ENCODE measurements at places on chromosomes 6 and 20.

- H3K4me1 ChIP-seq: peaks cover 9% of the 10 kb centered on the region
- H3K27me3 ChIP-seq: no peaks in the 10 kb centered on the region
- no peak for DNase-seq
- no peak overlapping the region for H3K4me3 ChIP-seq
- H3K27ac ChIP-seq: no peak overlapping the region
- H3K36me3 ChIP-seq: no peaks in the 10 kb centered on the region
These were observed 43.2 kb downstream of the SSR1 start for GRCh38 chr6:7269816-7270215.

GRCh38 chr20:53643031-53643832 is 49.6 kb upstream of the ZNF217 start:
- no peaks in the 10 kb centered on the region for H3K27me3 ChIP-seq
- no peaks in the 10 kb centered on the region for H3K36me3 ChIP-seq
- peak overlapping the region; percentile 90 for H3K27ac ChIP-seq
- H3K4me1 ChIP-seq: peaks cover 19% of the 10 kb centered on the region

DNA sequence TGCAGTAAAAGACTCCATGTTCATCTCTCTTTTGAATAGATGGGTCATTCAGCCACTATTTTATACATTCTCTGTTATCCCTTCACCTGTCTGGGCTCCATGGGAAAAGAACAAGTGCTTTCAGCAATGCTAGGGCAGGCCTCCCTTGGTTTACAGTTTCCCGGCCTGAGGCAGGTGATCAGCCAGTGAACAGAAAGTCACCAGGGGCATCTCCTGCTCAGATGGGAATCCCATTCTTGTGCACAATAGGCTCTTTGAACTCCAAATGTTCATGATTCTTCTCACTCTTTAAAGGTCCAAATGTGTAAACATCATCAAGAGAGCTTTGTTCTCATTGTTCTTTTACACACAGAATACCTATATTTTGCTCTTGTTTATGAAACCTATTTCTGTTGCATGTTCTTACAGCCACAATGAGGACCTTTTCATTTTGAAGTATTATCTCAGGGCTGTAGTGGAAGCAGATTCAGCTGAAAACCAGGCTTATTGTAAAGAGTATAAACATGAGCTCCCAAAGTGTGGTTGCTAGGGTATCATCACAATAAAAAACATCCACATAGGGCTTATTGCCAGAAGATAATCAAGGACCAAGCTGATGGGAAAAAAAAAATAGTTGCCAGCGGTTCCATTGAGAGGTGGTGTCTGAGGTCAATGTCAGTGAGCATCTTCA is 267.1 kb upstream of the SGK1 start:
- no peaks in the 10 kb centered on the region for H3K27me3 ChIP-seq
- no peak for DNase-seq
- no peak overlapping the region for H3K27ac ChIP-seq
- H3K4me3 ChIP-seq: no peak overlapping the region
- H3K4me1 ChIP-seq: no peaks in the 10 kb centered on the region

GRCh38 chr20:47054506-47054905 is 159.9 kb downstream of the EYA2 start:
- no peaks in the 10 kb centered on the region for H3K36me3 ChIP-seq
- peaks cover 4% of the 10 kb centered on the region for H3K27me3 ChIP-seq
- no peaks in the 10 kb centered on the region for H3K4me1 ChIP-seq
- H3K4me3 ChIP-seq: no peak overlapping the region

DNA sequence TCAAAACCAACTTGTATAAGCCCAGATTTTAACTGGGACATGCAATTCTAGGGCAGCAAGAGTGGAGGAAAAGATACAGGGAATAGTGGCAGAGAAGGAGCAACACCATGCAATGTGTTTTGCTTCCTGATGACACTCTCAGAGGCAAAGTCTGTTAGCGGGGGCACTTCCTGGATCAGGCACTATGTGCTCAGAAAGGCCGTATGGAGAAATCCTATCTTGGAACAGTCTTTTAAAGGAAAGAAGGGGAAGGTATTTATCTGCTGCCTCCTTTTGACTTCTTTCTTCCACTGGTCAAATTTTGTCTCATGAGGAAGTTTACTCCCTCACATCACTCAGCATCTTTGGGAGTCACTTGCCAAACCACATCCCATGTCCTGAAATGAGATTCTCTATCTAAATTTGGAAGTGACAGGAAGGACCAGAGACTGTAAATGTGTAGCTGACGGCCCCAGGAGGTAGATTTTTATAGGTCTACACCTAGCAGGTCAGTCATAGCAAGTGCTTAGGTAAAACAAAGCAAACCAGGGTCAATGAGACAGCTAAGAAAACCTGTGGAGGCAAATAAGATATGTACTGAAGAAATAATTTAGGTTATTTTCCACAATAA is 91.7 kb upstream of the ELOVL5 start:
- H3K4me3 ChIP-seq: no peak overlapping the region
- no peaks in the 10 kb centered on the region for H3K27me3 ChIP-seq
- no peaks in the 10 kb centered on the region for H3K36me3 ChIP-seq
- no peak overlapping the region for H3K27ac ChIP-seq

- peaks cover 44% of the 10 kb centered on the region for H3K4me1 ChIP-seq
- no peak overlapping the region for H3K27ac ChIP-seq
- no peak overlapping the region for H3K4me3 ChIP-seq
- DNase-seq: no peak
- H3K27me3 ChIP-seq: no peaks in the 10 kb centered on the region
These were observed 19.1 kb downstream of the SYNJ2 start for GRCh38 chr6:158000530-158001307.

- H3K27me3 ChIP-seq: no peaks in the 10 kb centered on the region
- no peaks in the 10 kb centered on the region for H3K36me3 ChIP-seq
- H3K27ac ChIP-seq: no peak overlapping the region
- no peak for DNase-seq
- H3K4me1 ChIP-seq: peaks cover 3% of the 10 kb centered on the region
These were observed 9.7 kb downstream of the TIAM2 start for GRCh38 chr6:155004576-155005372.

DNA sequence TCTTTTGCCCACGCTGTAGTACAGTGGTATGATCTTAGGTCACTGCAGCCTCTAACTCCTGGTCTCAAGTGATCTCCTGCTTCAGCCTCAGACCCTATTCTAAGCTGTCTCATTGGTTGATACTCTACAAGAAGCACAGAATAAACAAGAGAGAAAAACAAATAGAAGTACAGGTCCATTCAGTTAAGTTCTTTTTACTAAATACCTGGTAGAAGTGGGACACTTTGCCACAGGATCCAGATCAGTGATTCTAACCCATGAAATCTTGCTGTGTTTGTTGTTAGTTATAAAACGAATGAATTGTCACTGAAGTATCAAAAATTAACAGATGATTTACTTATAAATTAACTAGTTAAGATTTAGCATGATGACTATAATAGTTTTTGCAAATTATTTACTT is 76.7 kb downstream of the SCAND1 start:
- H3K4me1 ChIP-seq: peaks cover 32% of the 10 kb centered on the region
- no peak overlapping the region for H3K27ac ChIP-seq
- no peak for DNase-seq

DNA sequence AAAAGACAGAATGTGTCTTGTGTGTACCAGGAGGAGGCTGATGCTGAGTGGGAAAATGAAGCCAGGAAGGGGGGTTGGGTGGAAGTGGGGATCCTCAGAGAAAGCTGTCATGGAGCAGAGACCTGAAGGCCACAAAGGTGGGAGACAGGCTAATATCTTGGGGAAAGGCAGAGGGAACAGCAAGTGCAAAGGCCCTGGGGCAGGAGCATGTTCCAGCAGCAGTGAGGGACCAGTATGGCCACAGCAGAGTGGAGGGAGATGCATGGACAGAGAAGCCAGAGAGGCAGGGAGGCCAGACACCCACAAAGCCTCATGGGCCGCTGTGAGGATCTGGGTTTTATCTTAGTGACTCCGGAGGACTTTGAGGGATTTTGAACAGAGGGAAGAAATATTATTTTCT is 254.2 kb upstream of the SULF2 start:
- H3K4me1 ChIP-seq: no peaks in the 10 kb centered on the region
- H3K27me3 ChIP-seq: no peaks in the 10 kb centered on the region
- no peak overlapping the region for H3K4me3 ChIP-seq
- no peak for DNase-seq
- H3K36me3 ChIP-seq: no peaks in the 10 kb centered on the region

DNA sequence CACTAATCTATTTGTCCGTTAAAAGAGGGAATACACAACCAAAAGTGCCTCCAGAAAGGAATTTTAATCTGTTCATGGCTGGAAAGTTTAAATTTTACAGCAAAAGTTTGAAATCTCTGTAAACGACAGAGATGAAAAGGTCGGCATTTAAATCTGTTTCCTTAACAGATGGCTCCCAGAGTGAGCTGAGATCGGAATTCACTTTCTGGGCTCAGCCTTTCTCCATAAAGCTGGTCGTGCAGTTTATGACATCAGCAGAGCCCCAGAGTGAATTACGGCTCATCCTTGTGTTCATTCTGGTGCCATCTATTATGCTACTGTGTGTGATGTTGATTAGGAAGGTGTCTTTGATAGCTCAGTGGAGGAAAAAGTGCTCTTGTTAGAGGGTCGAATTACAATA is 117.6 kb upstream of the ZFP64 start:
- no peak overlapping the region for H3K27ac ChIP-seq
- no peak overlapping the region for H3K4me3 ChIP-seq
- no peaks in the 10 kb centered on the region for H3K36me3 ChIP-seq
- H3K27me3 ChIP-seq: peaks cover 16% of the 10 kb centered on the region
- no peak for DNase-seq
- no peaks in the 10 kb centered on the region for H3K4me1 ChIP-seq

Data from HCT116 (cell line).